ENCODE measurements at places on chromosomes 7 and 10. TPM values are rescaled to one million over a fixed set of nuclear protein-coding genes. Genes with fewer than 3 reads are reported as not detected.

- no peak for DNase-seq
These were observed 297.5 kb upstream of the GALNT17 start for GRCh38 chr7:70834424-70834823.

GRCh38 chr10:66717231-66717981 lies 208.4 kb upstream of the LRRTM3 start:
- DNase-seq = no peak

SEMA3C gene
- total RNA-seq = 58.0 TPM

SPOCK2 gene
- 69.7 TPM for total RNA-seq

CALML5 gene
- total RNA-seq = not detected
